ENCODE measurements at places on chromosomes 1 and 21. TPM values are rescaled to one million over a fixed set of nuclear protein-coding genes. Genes with fewer than 3 reads are reported as not detected.
A peak's percentile ranks its signal among the peaks of the same experiment; 100 is the strongest.

Gene TTC24
- total RNA-seq, result not detected

DNA sequence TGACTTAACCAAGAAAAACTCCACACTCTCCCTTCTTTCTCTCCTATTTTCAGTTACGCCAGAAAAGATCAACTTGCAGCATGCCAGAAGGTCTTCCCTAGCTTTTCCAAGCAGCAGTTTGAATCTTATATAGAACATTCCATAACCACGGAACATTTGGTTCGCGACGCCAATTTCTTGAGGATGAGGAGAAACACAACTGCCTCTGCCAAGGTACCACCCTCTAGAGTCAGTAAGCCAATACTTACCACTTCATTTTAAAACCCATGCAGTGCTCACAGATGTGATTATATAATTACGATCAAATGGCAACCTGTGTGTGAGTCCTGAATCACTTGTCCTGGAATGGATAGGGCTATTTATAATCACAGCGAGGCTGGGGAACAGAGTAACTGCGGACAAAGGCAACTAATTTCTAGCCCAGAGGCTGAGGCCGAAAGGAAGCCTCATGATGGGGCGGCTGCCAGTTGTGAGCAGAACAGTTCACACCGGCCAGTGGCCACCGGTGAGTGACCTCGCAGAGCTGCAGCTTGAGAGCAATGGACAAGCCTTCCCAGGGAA lies 43.2 kb upstream of the BACE2 start:
- H3K4me3 ChIP-seq, result no peak overlapping the region
- no peak overlapping the region for H3K27ac ChIP-seq
- no peaks in the 10 kb centered on the region for H3K27me3 ChIP-seq
- H3K36me3 ChIP-seq, result no peaks in the 10 kb centered on the region
- H3K4me1 ChIP-seq, result peaks cover 1% of the 10 kb centered on the region
- DNase-seq, result no peak

Gene LORICRIN
- total RNA-seq, result not detected

GRCh38 chr1:221783936-221784335 lies 42.0 kb upstream of the DUSP10 start:
- no peaks in the 10 kb centered on the region for H3K4me1 ChIP-seq
- H3K27me3 ChIP-seq, result no peaks in the 10 kb centered on the region

DNA sequence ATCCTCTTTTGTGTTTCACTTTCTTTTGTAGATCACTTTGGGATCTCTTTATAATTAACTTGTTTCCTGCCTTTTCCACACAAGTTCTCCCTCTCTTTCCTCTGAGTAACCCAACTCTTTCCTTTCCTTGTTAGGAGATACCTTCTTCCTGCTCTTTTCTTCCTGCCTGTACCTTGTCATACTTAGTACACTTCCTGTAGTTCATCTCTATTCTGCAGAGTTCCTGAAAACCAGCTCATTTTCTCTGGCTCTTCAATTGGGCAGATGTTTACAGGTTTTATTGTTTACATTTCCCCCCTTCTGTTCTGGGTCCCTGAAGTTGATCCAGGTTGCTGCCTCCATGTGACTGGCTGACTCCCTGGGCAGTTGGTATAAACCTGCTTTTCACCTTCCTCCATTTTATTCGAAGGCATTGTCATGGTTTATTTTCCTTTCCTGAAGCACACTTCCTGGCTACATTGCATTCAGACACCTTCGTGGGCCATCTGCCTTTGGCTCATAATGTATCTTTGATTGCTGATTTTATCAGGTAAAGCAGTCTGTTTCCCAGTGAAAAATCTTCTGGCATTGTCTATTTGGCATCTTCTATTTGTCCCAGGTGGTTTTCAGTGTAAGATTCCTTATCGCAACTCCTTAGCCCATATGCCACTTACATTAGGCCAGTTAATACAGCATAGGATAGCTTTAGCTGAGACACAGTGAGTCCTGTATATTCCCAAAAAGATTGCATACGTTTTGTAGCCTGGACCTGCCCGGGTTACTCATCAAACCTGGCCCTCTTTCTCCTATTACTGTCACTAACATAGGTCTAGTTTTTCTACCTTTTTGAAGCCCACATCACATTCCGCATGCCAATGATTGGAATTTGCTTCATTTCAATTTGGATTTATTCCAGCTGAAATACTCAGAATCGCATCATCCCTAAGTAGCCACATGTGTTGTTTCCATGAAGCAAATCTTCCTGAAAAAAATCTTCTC lies 15.4 kb downstream of the CTH start:
- no peaks in the 10 kb centered on the region for H3K4me1 ChIP-seq
- no peak for DNase-seq
- no peak overlapping the region for H3K27ac ChIP-seq
- peaks cover 2% of the 10 kb centered on the region for H3K36me3 ChIP-seq

Gene BEND5
- 3.2 TPM for total RNA-seq

Gene MAP3K21
- 7.7 TPM for total RNA-seq

GRCh38 chr1:178092878-178093493 lies 918 bp upstream of the RASAL2 start:
- H3K27me3 ChIP-seq, result no peaks in the 10 kb centered on the region
- peak overlapping the region; percentile 82 for H3K27ac ChIP-seq
- H3K36me3 ChIP-seq, result no peaks in the 10 kb centered on the region
- peaks cover 13% of the 10 kb centered on the region for H3K4me1 ChIP-seq
- peak overlapping the region; percentile 56 for H3K4me3 ChIP-seq

GRCh38 chr1:1228596-1229321 lies 3.0 kb downstream of the SDF4 start:
- H3K27ac ChIP-seq, result no peak overlapping the region
- DNase-seq, result no peak
- H3K27me3 ChIP-seq, result no peaks in the 10 kb centered on the region
- no peak overlapping the region for H3K4me3 ChIP-seq
- no peaks in the 10 kb centered on the region for H3K4me1 ChIP-seq
